Epithelial cell of prostate (primary cell): ENCODE measurements at places on chromosomes 4 and X.

DNA sequence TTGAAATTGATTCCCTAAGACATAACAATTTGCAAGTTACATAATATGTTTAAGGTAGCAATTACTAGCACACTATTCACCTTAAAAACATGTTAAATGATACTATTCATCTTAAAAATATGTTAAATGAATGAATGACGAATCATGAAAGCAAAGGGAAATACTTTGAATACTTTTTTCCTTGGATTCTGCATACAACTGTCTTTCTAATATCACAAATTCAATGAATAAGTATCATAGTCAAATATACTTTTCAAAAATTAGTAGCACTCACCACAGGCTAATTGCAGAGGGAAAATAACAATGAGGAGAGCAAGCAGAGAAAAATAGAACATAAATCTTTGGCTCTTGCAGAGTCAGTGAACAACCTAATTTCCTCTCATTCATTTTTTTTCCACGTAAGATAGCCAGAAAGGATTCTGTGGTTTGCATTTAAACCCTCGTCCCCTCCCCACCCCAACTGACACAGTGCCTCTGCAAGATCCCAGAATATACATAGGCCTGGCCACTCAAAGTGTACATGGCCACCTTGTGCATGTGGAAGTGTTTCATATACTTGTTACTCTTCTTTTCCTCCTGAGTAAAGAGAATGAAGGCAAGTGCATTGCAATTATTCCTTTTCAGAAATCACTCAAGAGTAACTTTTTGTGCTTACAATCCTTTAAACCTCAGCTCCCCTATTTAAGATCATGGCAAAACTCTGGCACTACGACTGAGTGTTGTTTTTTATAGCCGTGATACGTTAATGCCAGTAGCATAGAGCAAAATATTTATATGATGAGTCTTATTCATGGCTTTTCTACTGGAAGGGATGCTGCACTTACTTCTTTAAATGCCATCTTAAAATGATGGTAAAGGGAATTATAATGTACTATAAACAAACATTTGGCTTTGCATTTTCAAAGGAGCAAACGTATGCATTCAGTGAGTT, 236.4 kb downstream of the PDGFC start:
- no peak for DNase-seq

GRCh38 chrX:41580423-41581064, 108.2 kb upstream of the GPR34 start:
- no peak for DNase-seq

- DNase-seq, result no peak
Observed at GRCh38 chr4:4423706-4424498, 37.0 kb downstream of the NSG1 start.

DNA sequence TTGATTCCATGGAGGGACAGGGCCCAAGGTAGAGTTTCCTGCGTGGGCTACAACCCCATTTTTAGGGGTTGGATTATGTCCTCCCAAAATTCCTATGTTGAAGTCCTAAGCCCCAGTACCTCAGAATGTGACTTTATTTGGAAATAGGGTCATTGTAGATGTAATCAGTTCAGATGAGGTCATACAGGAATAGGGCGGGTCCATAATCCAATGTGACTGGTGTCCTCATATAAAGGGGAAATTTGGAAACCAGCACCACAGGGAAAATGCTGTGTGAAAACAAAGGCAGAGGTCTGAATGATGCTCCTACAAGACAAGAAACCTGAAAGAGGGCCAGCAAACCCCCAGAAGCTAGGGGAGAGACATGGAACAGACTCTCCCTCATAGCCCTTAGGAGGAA, 31.1 kb upstream of the MAMLD1 start:
- DNase-seq, result no peak

- DNase-seq, result no peak
Observed at GRCh38 chr4:169341490-169341889, 70.7 kb upstream of the SH3RF1 start.

GRCh38 chr4:37830640-37831039, 4.2 kb downstream of the PGM2 start:
- peak; percentile 94 for DNase-seq

DNA sequence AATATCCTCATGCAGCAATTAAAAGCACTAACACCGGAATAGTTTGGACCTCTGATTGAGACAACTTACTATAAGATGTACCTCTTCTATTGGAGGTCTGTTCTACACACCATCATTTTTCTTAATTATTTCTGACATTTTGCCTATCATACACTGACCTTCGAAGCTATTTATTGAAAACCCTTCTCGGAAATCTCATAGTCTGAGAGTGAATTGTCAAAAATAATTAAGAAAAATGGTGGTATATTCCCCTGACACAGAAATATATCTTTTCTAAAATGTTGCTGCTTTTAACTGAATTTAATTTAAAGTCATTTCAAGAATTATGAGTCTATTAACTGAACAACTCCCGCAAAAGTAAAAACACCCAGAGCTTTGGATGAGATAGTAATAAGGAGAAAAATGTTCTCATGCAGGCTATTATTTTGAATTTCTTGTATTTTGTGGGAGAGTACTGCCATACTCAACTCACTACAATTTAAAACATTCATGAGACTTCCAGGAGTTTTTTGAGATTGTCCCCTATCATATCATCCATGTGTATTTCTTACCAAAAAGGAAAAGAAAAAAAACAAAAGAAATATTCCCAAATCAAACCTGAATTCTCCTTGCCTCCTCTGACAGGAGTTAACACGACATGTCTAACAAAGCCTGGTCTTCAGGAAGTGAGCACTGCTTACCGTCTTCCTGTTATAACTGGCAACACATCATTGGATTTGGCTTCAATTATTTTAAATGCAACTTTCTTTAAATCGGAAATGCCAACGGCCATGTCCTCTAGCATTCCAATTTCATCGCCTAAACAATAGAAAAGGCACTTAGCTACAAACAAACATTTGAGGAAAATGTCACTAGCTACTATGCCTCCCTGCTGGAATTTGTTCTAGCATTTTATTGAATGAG, 485.3 kb downstream of the IL15 start:
- no peak for DNase-seq

DNA sequence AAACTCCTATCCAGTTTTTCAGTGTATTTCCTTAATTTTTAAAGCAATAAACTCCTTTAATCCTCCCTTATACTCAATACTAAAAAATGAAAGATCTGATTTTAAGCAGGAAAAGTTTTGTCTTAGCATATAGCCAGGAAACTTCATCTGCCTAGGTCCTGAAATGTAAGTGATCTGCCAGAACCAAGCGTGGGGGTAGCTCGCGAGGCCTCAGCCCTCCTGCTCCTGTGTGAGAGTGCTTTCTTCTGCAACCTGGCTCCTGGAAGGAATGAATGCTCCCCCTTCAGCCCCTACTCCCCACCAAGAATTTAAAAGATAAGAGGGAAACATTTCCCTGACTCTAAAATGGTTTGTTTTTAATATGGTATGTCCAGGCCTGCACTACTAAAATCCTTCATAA, 160.1 kb downstream of the CBR4 start:
- DNase-seq, result no peak

DNA sequence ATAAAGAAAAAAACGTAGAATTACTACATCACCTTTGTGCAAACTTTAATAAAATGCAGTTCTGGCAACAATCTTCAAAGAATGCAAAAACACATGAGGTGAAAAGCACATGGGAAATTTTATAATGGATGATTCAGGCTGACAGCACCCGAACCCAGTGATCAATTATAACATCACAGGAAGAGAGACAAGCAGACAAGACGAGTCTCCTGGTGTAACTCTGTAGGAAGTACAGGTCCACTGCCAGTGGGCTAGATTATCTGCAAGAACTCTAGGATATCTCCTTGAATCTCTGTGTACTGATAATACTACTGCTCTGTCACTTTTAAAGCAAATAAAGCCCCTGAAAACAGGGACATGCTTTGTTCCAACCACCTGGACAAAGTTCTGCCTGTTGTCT, 58.9 kb upstream of the NXF3 start:
- DNase-seq, result no peak

- DNase-seq, result no peak
Observed at GRCh38 chr4:14652522-14652921, 349.8 kb upstream of the CPEB2 start.

GRCh38 chrX:102976286-102976685, 39.2 kb downstream of the RAB40AL start:
- no peak for DNase-seq

DNA sequence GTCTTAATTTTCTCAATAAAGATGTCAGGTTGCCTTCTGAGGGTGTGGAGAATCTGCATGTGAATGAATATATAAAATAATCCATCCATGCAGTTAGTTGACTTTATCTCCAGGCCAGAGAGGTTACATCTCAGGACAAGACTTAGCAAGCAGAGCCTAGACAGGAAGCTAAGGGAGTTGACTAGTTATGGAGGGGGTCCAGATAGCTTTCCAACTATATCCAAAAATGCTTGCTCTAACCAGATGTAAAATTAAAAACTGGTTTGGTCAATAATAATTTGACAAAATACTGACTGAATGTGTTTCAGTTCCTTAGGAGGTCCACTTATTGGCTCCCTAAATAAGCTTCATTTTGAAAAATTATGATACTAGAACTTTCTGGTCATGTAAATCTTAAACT, 101.4 kb downstream of the PAPSS1 start:
- DNase-seq, result no peak

DNA sequence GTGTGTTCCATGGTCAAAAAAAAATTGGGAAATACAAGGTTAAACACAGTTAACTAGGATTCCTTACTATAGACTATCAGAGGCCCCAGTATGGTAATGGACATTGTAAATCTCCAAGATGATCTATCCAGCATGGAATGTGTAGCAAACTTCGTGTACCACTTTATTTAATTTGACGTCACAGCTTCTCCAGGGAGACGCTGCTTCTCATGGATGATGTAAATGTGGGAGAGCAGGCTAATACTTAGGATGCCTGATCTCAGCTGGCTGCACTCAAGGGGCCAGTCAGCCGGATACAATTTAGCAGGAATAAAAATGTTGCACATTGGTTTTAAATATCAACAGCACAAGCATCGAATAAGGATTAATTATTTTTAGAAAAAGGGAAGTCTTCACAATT, 111.7 kb upstream of the HPF1 start:
- no peak for DNase-seq
